ENCODE measurements at places on chromosomes 7 and 10.

- H3K4me1 ChIP-seq = no peaks in the 10 kb centered on the region
- no peak overlapping the region for H3K27ac ChIP-seq
- no peaks in the 10 kb centered on the region for H3K36me3 ChIP-seq
- no peak for DNase-seq
- H3K4me3 ChIP-seq = no peak overlapping the region
Observed at GRCh38 chr7:131370523-131370968, 42.9 kb downstream of the MKLN1 start.

DNA sequence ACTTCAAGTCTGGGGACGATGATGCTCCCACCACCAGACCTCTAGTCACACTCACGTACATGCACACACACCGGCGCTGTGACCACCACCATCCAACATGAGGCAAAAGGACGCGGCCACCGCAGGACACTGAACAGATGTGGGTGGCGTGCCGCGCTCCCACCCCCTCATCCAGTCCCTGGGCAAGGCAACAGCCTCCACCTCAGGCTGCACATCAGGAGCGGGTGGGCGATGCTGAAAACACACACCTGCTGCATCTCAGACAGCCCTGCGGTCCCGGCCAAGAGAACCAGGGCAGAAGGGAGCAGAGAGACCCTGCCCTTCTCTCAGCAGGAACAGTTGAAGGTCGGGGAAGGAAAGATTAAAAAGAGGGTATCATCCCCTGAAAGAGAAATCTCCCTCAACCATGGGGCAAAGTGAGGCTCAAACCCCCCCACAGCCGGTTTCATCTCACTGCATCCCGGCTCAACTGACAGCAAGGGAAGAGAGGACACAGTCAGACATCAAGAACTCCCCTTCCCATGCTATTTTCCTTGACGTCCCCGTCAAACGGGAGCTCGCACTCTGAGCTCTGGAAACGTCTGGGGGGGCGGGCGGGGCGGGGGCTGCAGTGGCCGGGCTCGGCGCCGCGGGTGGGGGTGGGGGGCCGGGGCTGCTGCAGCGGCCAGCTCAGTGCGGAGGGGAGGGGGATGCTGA, 1.1 kb downstream of the CAMK2G start:
- H3K4me1 ChIP-seq = peaks cover 47% of the 10 kb centered on the region
- no peaks in the 10 kb centered on the region for H3K27me3 ChIP-seq
- DNase-seq = no peak
- no peaks in the 10 kb centered on the region for H3K36me3 ChIP-seq

GRCh38 chr10:71243756-71244395, 31.5 kb downstream of the UNC5B start:
- H3K27ac ChIP-seq = no peak overlapping the region
- peaks cover 93% of the 10 kb centered on the region for H3K4me1 ChIP-seq
- H3K27me3 ChIP-seq = no peaks in the 10 kb centered on the region
- peak overlapping the region; percentile 32 for H3K4me3 ChIP-seq
- no peaks in the 10 kb centered on the region for H3K36me3 ChIP-seq

GRCh38 chr7:68862261-68862660, 736.0 kb upstream of the AUTS2 start:
- no peaks in the 10 kb centered on the region for H3K4me1 ChIP-seq
- H3K27ac ChIP-seq = no peak overlapping the region
- H3K36me3 ChIP-seq = no peaks in the 10 kb centered on the region
- DNase-seq = no peak
- H3K27me3 ChIP-seq = no peaks in the 10 kb centered on the region

Measured in heart right ventricle (tissue), 16 donors.